Heart right ventricle (tissue), 16 donors: ENCODE measurements at places on chromosomes 2 and 18. TPM values are rescaled to one million over a fixed set of nuclear protein-coding genes. Genes with fewer than 3 reads are reported as not detected.
A peak's percentile ranks its signal among the peaks of the same experiment; 100 is the strongest.

Gene SFTPB
- not detected for total RNA-seq

DNA sequence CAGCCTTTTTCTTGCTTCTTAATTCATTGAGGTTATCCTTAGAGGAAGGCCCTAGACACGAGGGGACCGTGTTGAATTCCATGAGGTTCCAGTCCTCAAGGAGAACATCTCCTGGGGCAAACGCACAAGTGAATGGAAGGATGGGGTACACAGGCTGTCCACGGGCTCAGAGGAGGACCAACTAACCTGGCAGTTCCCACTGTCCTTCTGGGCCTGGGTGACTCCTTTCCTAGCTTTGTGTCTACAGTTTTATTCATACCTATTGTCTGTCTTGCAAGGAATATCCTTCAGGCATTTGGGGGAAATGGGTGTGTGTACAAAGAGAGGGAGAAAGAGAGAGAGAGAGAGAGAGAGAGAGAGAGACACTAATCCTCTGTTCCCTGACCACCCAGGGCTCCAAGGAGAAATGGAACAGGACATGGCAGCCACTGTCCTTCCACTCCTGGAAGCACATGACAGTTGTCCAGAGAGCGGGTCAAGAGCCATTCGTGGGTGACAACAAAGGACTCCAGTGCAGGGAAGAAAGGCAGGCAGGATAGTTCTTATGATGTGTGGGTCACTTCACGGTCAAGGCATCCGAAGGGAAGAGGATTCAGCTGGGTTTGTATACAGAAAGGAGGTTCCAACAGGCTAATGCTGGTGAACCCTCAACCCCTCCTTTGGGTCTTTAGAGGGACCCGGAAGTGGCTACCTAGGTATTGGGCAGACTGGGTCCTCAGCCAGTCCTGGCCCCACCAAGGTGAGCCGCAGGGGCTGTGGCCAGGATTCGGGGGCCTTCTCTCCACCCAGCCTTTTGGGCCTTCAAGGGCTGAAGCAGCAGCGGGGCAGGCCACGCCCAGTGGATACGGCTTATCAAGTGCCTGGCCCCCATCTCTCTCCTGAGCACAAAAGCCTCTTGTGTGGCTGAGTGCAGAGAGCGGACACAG, 150.6 kb downstream of the MYCN start:
- no peak overlapping the region for H3K4me3 ChIP-seq
- H3K4me1 ChIP-seq: no peaks in the 10 kb centered on the region
- H3K27me3 ChIP-seq: no peaks in the 10 kb centered on the region
- H3K36me3 ChIP-seq: no peaks in the 10 kb centered on the region
- no peak for DNase-seq
- no peak overlapping the region for H3K27ac ChIP-seq

GRCh38 chr2:144730711-144731110, 210.8 kb upstream of the ZEB2 start:
- H3K4me3 ChIP-seq: no peak overlapping the region
- no peaks in the 10 kb centered on the region for H3K27me3 ChIP-seq
- no peak for DNase-seq
- no peak overlapping the region for H3K27ac ChIP-seq
- H3K4me1 ChIP-seq: no peaks in the 10 kb centered on the region
- no peaks in the 10 kb centered on the region for H3K36me3 ChIP-seq

GRCh38 chr18:13477147-13477683, 249.1 kb downstream of the FAM210A start:
- H3K36me3 ChIP-seq: no peaks in the 10 kb centered on the region
- peaks cover 4% of the 10 kb centered on the region for H3K4me1 ChIP-seq
- DNase-seq: no peak
- no peak overlapping the region for H3K27ac ChIP-seq
- H3K4me3 ChIP-seq: no peak overlapping the region

- DNase-seq: no peak
- no peak overlapping the region for H3K4me3 ChIP-seq
- H3K36me3 ChIP-seq: no peaks in the 10 kb centered on the region
- H3K27ac ChIP-seq: no peak overlapping the region
Measured at GRCh38 chr2:12641441-12641840, 75.3 kb upstream of the TRIB2 start.

DNA sequence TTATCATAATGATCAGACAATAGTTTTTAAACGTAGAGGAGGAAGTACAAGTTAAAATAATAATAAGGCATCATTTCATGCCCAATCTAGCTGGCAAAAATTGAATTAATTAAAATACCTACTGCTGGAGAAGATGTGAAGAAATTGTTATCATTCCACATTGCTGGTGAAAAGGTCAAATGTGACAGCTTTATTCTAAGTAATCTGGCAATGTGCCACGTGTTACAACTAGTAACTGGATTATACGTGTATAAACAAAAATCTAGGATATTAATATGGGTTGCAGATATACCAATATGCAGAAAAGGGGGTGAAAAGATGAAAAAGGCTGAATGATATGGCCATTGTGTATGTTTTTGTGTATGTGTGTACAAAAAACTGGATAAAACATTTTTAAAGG, 32.4 kb downstream of the SMAD2 start:
- no peak for DNase-seq
- H3K4me1 ChIP-seq: peaks cover 14% of the 10 kb centered on the region
- no peak overlapping the region for H3K4me3 ChIP-seq
- no peaks in the 10 kb centered on the region for H3K27me3 ChIP-seq
- H3K27ac ChIP-seq: no peak overlapping the region

DNA sequence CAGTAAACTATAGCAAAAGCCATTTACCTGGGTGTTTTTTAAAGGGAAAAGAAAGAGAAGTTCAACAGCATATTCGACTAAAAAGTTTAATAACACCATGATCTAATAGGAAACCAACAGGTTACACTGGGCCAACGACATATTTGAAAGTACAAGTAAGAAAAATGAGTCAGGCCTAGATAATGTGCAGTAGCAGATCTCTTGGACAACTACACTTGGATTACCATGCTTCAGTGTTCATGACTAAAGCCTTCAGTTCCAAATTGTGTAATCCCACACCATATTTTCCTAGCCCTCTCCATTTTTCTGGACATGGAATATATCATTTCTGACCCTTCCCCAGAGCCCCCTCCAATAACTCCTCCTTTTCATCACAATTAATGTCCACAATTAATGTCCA, 39.1 kb upstream of the FIGN start:
- H3K27ac ChIP-seq: no peak overlapping the region
- H3K27me3 ChIP-seq: no peaks in the 10 kb centered on the region
- no peak overlapping the region for H3K4me3 ChIP-seq

- no peak overlapping the region for H3K27ac ChIP-seq
- no peaks in the 10 kb centered on the region for H3K4me1 ChIP-seq
- H3K4me3 ChIP-seq: no peak overlapping the region
- no peaks in the 10 kb centered on the region for H3K27me3 ChIP-seq
- H3K36me3 ChIP-seq: no peaks in the 10 kb centered on the region
Measured at GRCh38 chr18:69265656-69266055, 135.0 kb upstream of the DOK6 start.

DNA sequence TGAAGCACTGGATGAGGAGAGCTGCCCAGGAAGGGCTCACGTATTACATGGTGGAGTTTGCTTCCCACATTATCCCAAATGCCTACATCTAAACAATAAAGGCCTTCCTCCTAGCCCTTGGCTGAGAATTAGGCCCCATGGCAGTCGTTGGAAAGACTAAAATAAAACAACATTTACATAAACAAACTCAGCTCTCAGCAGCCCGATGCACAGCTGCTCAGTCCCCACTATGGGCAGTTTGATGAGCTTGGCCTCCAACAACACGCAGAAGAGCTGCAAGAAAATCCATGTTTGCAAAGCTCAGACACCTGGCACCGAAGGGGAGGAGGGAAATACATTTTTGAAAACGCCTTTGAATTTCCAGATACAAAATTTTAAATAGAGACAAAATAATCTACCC, 352.4 kb downstream of the EIPR1 start:
- H3K36me3 ChIP-seq: no peaks in the 10 kb centered on the region
- no peak overlapping the region for H3K27ac ChIP-seq
- no peaks in the 10 kb centered on the region for H3K4me1 ChIP-seq

Gene FIGN
- 11.8 TPM for total RNA-seq

- DNase-seq: no peak
- H3K27me3 ChIP-seq: no peaks in the 10 kb centered on the region
- peaks cover 25% of the 10 kb centered on the region for H3K36me3 ChIP-seq
- H3K4me1 ChIP-seq: peaks cover 7% of the 10 kb centered on the region
- H3K4me3 ChIP-seq: no peak overlapping the region
Measured at GRCh38 chr2:43400508-43400907, 174.1 kb upstream of the ZFP36L2 start.

DNA sequence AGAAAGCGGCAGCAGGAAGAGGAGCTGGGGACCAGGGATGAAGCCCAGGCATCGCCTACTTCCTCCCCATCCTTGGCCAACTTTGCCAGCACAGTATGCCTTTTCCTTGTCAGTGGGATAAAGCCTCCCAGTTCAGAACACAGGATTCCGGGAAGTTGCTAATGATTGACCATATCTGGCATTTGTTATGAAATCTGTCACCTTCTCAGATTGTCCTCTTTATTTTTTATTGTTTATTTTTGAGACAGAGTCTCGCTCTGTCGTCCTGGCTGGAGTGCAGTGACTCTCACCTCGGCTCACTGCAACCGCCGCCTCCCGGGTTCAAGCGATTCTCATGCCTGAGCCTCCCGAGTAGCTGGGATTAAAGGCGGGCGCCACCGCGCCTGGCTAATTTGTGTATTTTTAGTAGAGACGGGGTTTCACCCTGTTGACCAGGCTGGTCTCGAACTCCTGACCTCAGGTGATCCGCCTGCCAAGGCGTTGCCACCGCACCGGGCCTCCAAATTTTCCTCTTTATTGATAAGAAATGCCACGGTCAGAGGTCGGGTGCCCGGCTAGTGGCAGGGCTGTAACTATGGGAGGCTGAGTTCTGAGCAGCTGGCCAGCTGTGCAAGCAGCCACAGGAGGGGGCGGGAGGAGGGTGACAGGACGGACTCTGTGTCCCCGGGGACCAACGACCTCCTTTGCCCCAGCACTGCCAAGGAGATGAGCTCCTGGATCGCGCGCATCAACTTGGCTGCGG, 24.4 kb downstream of the PSD4 start:
- no peaks in the 10 kb centered on the region for H3K36me3 ChIP-seq
- no peak for DNase-seq

- peaks cover 4% of the 10 kb centered on the region for H3K4me1 ChIP-seq
- H3K36me3 ChIP-seq: no peaks in the 10 kb centered on the region
- DNase-seq: no peak
- H3K27ac ChIP-seq: no peak overlapping the region
Measured at GRCh38 chr2:136363900-136364299, 246.0 kb upstream of the CXCR4 start.

DNA sequence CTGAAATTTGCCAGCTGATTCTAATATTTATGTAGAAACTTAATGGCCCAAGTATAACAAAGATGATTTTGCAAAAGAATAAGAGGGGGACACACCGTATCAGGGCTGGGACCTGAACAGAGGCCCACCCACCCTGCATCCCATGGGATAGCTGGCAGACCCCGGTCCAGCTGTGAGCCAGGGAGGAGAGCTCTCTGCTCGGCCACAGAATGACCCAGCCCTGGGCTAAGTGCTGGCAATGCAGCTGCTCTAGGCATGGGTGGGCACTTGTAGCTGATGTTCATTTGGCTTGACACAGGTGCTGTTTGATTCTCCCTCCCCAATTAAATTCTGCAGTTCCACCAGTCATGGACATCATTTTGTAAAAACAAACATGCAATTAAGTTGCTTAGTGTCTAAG, 522.8 kb upstream of the RAB6C start:
- H3K27ac ChIP-seq: no peak overlapping the region
- no peak overlapping the region for H3K4me3 ChIP-seq
- no peak for DNase-seq
- no peaks in the 10 kb centered on the region for H3K36me3 ChIP-seq
- no peaks in the 10 kb centered on the region for H3K27me3 ChIP-seq
- H3K4me1 ChIP-seq: no peaks in the 10 kb centered on the region

GRCh38 chr18:55356815-55357214, 231.2 kb downstream of the TCF4 start:
- no peak overlapping the region for H3K27ac ChIP-seq
- DNase-seq: no peak
- no peak overlapping the region for H3K4me3 ChIP-seq
- no peaks in the 10 kb centered on the region for H3K27me3 ChIP-seq
- H3K4me1 ChIP-seq: peaks cover 11% of the 10 kb centered on the region

GRCh38 chr18:49648326-49648725, 86.5 kb downstream of the LIPG start:
- no peaks in the 10 kb centered on the region for H3K4me1 ChIP-seq
- H3K27ac ChIP-seq: peak overlapping the region; percentile 57
- peak; percentile 24 for DNase-seq
- no peak overlapping the region for H3K4me3 ChIP-seq
- H3K27me3 ChIP-seq: no peaks in the 10 kb centered on the region

Gene DLGAP1
- 0.42 TPM for total RNA-seq

DNA sequence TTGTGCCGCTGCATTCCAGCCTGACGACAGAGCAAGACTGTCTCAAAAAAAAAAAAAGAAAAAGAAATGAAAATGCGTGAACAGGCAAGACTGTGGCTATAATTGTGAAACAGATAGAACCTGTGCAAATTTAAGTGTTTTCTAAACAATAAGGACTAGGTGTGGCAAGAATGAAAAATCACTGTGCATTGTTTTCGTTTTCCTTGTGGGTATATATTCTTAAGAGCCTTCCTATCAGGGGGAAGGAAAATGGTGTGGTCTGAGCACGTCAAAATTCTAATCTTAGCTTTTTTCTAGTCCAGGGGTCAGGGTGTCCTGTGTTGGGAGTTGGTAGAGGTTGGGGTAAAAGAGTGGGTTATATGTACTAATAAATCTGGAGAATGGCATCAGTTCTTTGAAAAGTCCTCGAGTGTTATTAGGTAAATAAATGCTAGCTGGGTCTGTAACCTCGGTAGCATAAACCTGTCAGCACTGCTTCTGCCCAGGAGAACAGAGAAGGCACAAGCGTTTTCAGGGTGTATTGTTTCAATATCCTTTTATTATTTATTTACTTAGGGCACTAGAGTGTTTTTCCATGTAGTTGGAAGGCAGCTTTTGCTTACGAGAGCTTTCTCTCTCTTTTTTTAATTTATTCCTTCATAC, 11.6 kb downstream of the ATP6V1C2 start:
- no peaks in the 10 kb centered on the region for H3K36me3 ChIP-seq
- H3K27me3 ChIP-seq: peaks cover 29% of the 10 kb centered on the region
- no peak overlapping the region for H3K4me3 ChIP-seq
- no peak for DNase-seq

Gene CXCR1
- total RNA-seq: 0.28 TPM
